Stomach (tissue), 19 donors: ENCODE measurements at places on chromosomes 13 and 19. TPM values are rescaled to one million over a fixed set of nuclear protein-coding genes. Genes with fewer than 3 reads are reported as not detected.

DNA sequence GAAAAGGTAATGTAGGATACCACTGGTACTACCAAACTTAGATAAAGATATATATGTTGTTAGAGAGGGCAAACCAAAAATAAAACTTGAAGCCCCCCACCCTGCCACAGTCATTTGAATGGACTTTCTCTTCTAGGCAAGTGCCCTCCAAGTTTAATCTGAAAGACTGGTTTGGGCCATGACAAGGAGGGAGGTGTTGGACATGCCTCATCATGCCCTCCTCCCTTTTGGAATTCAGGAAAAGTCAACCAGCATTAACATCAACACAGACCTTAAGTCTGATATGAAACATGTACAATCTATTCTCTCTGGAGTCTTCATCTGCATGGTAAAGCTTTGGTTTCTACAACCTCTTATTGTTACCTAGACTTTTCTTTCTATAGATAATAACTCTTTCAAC lies 46.3 kb upstream of the GPR12 start:
- no peak for DNase-seq
- no peaks in the 10 kb centered on the region for H3K27me3 ChIP-seq

DNA sequence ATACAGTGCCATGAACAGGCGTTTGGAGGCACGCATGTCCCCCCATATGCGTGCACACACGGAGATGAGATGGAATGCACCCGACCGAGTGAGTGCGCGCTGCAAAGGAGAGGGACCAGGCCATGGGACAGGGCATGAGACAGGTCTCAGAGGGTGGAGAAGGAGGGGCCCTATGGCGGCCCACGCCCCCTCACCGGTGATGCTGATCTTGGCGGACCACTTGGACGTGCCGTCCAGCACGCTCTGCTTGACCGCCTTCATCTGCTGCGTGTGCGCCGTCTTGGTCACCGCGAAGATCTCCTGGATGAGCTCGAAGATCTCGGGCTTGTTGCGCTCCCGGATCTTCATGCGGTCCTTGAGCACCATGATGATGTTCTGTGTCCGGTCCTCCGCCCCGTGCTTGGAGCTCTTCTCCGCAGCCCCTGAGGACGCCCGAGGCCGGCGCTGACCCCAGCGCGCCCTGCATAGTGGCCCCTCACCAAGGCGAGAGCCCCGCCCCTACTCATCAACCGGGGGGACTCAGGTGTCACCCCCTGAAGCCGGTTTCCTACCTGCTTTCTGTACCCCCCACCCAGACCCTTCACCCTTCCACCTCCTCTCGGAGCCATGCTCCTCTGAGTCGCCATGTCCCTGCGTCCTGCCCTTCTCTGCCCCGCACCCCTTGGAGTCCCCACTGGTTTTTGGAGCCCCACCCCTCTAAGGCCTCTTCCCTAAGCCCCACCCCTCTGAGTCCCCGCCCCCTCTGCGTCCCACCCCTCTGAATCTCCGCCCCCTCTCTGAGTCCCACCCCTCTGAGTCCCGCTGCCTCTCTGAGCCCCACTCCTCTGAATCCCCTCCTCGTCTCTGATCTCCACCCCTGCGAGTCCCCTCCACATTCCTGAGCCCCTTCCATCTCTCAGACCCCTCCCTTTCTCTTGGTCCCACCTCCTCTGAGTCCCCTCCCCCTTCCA lies 40.8 kb downstream of the UNC13A start:
- H3K27ac ChIP-seq = no peak overlapping the region
- H3K4me1 ChIP-seq = no peaks in the 10 kb centered on the region
- no peaks in the 10 kb centered on the region for H3K36me3 ChIP-seq
- DNase-seq = no peak

Gene AZU1
- polyA plus RNA-seq = 1.5 TPM

GRCh38 chr19:35337097-35337983 lies 8.4 kb downstream of the CD22 start:
- no peak for DNase-seq
- H3K4me3 ChIP-seq = no peak overlapping the region
- no peaks in the 10 kb centered on the region for H3K36me3 ChIP-seq
- no peak overlapping the region for H3K27ac ChIP-seq
- H3K4me1 ChIP-seq = no peaks in the 10 kb centered on the region
- H3K27me3 ChIP-seq = no peaks in the 10 kb centered on the region

- H3K27me3 ChIP-seq = no peaks in the 10 kb centered on the region
- H3K4me1 ChIP-seq = peaks cover 20% of the 10 kb centered on the region
- H3K4me3 ChIP-seq = peak overlapping the region; percentile 85
Observed at GRCh38 chr19:56403261-56403660, 871 bp upstream of the ZNF583 start.

Gene CATSPERD
- not detected for polyA plus RNA-seq

- no peak for DNase-seq
- no peak overlapping the region for H3K4me3 ChIP-seq
- no peak overlapping the region for H3K27ac ChIP-seq
- peaks cover 15% of the 10 kb centered on the region for H3K36me3 ChIP-seq
Observed at GRCh38 chr13:112572366-112572765, 15.6 kb downstream of the TUBGCP3 start.

- no peak overlapping the region for H3K4me3 ChIP-seq
- peaks cover 11% of the 10 kb centered on the region for H3K4me1 ChIP-seq
- no peaks in the 10 kb centered on the region for H3K36me3 ChIP-seq
- H3K27ac ChIP-seq = no peak overlapping the region
- DNase-seq = no peak
Observed at GRCh38 chr13:77310161-77310560, 16.7 kb downstream of the MYCBP2 start.

DNA sequence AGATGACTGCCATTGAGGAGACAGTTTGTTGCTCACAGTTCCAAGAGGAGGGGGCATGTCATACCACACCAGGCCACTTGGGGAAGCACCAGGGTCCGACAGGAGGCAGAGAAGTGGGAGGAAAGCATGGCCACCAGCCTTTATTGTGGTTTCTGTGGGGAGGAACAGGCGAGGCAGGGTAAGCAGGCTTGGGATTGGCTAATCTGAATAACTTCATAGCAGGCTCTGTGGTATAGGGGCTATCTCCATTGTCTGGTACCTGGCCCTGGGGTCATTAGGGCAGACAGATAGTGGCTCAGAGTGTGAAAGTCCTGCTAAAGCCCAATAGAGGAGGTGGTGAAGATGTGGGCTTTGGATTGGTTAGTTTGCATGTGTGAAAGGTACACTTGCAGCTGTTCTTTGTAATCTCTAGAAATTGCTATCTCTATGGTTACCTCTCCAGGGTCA lies 35.5 kb downstream of the CBY2 start:
- no peaks in the 10 kb centered on the region for H3K36me3 ChIP-seq
- no peak overlapping the region for H3K27ac ChIP-seq
- no peaks in the 10 kb centered on the region for H3K4me1 ChIP-seq
- H3K4me3 ChIP-seq = no peak overlapping the region
- DNase-seq = no peak

- no peak for DNase-seq
- no peak overlapping the region for H3K27ac ChIP-seq
- no peaks in the 10 kb centered on the region for H3K4me1 ChIP-seq
- H3K4me3 ChIP-seq = no peak overlapping the region
Observed at GRCh38 chr13:85316506-85317025, 482.7 kb downstream of the SLITRK6 start.

Gene SLC10A2
- polyA plus RNA-seq = not detected

Gene MAB21L1
- polyA plus RNA-seq = 1.7 TPM

DNA sequence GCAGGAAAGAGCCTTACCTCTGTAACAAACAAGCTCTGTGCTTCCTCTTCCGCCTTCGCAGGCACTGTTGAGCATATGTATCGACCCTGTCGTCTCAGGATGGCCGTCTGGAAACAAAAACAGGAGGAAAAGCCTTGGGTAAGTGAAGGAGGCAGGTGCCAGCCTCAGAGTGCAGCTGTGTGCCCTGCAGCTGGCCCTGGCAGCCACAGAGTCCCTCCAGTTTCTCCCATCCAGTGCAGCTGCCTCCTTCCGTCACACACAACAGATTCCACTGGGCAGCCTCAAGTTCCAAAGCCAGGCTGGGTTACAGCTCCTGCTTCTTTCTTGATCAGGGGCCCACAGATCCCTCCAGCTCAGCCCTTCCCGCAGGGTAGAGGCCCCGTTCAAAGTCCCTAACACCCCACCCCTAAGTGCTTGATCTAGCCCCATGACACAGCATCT lies 47.7 kb downstream of the DOCK9 start:
- DNase-seq = peak; percentile 29
- no peak overlapping the region for H3K27ac ChIP-seq

Gene ERICH4
- not detected for polyA plus RNA-seq

Gene MBD3
- 53.2 TPM for polyA plus RNA-seq

DNA sequence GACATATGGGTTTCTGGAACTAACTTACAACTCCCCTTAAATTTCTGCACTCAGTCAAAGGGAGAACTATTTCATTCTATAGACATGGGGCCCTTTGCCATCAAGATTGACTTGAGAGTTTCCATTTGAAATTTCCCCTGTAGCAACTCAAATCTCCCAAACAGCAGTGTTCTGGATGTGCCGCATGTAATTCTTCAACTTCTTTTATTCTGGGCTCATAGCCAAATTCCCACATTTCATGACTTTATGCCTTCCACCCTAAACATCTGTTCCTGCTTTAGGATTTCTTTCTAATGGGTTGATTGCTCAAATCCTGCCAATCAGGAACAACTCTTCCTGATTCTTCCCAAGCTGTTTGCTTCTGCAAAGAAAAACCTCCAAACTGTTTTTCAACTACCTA lies 336.0 kb downstream of the TBC1D4 start:
- H3K27ac ChIP-seq = no peak overlapping the region
- H3K27me3 ChIP-seq = no peaks in the 10 kb centered on the region
- H3K4me3 ChIP-seq = no peak overlapping the region
- no peaks in the 10 kb centered on the region for H3K4me1 ChIP-seq
- H3K36me3 ChIP-seq = no peaks in the 10 kb centered on the region

DNA sequence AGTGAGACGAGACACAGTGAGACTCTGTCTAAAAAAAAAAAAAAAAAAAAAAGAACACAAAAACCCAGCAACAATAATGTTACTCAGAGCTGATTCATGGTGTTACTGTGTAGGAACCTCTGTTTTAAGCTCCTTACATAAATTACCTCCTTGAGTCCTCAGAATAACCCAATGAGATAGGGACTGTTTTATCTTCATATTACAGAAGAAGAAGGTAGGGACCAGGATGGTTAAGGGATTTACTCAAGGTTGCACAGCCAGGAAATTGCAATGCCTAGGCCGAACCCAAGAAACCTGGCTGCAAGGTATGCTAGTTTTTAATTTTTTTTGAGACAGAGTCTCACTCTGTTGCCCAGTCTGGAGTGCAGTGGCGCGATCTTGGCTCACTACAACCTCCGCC lies 1.5 kb upstream of the DAND5 start:
- H3K27ac ChIP-seq = no peak overlapping the region
- peaks cover 18% of the 10 kb centered on the region for H3K4me1 ChIP-seq
- no peak overlapping the region for H3K4me3 ChIP-seq
- no peak for DNase-seq
- H3K36me3 ChIP-seq = no peaks in the 10 kb centered on the region

GRCh38 chr19:51111606-51112005 lies 3.4 kb upstream of the CTU1 start:
- DNase-seq = no peak
- no peak overlapping the region for H3K27ac ChIP-seq
- no peaks in the 10 kb centered on the region for H3K27me3 ChIP-seq
- no peaks in the 10 kb centered on the region for H3K36me3 ChIP-seq
- peaks cover 15% of the 10 kb centered on the region for H3K4me1 ChIP-seq

- H3K4me3 ChIP-seq = peak overlapping the region; percentile 95
- H3K27me3 ChIP-seq = no peaks in the 10 kb centered on the region
- H3K4me1 ChIP-seq = peaks cover 49% of the 10 kb centered on the region
- peaks cover 28% of the 10 kb centered on the region for H3K36me3 ChIP-seq
- DNase-seq = peak; percentile 81
Observed at GRCh38 chr19:1651568-1652291, 685 bp downstream of the TCF3 start.

DNA sequence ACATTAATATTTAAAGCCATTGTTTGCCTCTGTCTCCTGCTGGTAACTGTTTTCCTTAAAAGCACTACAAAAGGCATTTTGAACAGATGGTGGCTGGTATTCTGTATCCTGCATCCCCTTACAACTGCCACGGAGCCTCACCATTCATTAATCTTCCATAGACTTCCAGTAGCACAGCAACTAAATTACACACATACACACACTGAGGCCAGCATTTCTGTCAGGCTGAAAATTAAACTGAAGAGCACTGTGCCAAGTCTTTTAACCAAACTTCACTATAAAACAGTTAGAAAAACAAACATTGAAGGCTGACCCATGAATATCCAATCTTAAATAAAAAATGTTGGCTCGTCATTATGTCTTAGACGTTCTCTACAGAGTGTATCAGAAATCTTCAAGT lies 697.8 kb downstream of the DACH1 start:
- no peak overlapping the region for H3K27ac ChIP-seq
- no peaks in the 10 kb centered on the region for H3K4me1 ChIP-seq
- no peaks in the 10 kb centered on the region for H3K27me3 ChIP-seq
- no peaks in the 10 kb centered on the region for H3K36me3 ChIP-seq

Gene CFAP97D2
- not detected for polyA plus RNA-seq

Gene ATCAY
- polyA plus RNA-seq = 0.75 TPM

Gene TJP3
- polyA plus RNA-seq = 62.3 TPM

- H3K27me3 ChIP-seq = no peaks in the 10 kb centered on the region
- no peaks in the 10 kb centered on the region for H3K36me3 ChIP-seq
- H3K4me3 ChIP-seq = no peak overlapping the region
Observed at GRCh38 chr13:65401315-65401714, 1828.8 kb downstream of the PCDH9 start.

- no peak overlapping the region for H3K27ac ChIP-seq
- H3K36me3 ChIP-seq = no peaks in the 10 kb centered on the region
- peaks cover 20% of the 10 kb centered on the region for H3K4me1 ChIP-seq
Observed at GRCh38 chr19:3586127-3586626, 899 bp downstream of the GIPC3 start.

Gene ZNF888
- 5.7 TPM for polyA plus RNA-seq

Gene ACTL9
- not detected for polyA plus RNA-seq
